ENCODE measurements at places on chromosomes 7 and 10.

GRCh38 chr10:61963669-61964058 lies 62.2 kb downstream of the ARID5B start:
- DNase-seq: no peak

GRCh38 chr7:158318511-158318913 lies 269.1 kb downstream of the PTPRN2 start:
- DNase-seq: no peak

DNA sequence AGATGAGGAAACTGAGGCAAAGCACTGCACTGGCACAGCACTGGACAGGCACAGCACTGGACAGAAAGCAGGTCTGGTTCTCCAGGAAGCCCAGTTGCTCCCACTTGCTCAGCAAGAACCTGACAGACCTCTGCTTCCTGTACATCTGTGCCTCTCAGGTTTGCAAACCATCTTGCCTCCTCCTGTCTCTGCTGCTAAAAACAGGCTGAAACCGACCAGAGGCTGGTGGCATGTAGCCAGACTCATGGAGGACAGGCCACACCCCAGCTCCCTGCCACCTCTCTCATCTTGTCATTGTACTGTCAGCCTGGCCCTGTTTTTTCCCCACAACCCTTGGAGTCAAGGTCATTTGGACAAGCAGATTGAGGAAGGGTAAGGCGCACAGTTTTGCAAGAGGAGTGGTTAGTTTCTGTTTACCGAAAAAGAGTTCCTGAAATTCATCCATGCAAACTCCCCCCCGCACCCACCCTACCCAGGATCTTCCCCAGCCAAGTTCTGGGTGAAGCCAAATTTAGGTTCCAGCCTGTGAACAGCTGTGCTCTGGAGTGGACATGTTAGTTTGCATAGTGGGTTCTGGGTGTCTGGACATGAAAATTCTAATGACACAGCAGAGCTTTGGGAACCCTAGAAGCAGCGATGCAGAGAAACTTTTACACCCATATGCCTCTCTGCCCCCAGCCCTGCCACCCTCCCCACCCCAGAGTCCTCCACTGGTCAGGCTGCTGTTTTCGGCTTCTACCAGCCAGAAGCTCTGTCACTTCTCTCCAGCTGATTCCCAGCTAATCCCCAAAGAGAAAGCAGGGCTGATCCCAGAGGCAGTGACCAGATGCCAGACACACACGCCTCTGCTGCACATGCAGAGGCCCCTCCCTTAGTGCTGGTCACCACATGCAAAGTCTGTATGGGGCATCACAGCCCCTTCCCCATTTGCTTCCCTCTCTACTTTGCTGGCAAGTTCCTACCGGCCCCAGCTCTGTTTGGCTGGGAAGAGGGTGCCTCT lies 8.5 kb upstream of the C10orf105 start:
- DNase-seq: peak; percentile 89

GRCh38 chr7:99139036-99139435 lies 4.9 kb downstream of the SMURF1 start:
- DNase-seq: no peak

DNA sequence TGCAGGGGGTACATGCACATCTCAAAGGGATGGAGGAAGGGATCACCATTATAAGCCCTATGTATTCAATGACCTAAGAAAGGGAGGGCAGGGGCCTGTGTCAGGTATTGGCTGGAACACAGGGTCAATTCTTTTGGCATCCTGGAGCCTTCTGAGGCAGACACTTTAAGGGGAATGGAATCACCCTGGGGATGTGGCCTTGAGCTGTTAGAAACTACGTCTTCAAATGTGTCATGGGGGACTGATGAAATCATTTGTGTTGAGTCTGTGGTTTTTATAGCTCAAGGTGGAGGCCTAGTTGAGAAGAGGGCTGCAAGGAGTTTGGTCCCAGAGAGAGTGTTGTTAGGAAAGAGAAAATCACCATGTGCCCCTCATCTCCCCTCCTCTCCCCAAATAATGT lies 206.1 kb upstream of the CELF2 start:
- DNase-seq: no peak

DNA sequence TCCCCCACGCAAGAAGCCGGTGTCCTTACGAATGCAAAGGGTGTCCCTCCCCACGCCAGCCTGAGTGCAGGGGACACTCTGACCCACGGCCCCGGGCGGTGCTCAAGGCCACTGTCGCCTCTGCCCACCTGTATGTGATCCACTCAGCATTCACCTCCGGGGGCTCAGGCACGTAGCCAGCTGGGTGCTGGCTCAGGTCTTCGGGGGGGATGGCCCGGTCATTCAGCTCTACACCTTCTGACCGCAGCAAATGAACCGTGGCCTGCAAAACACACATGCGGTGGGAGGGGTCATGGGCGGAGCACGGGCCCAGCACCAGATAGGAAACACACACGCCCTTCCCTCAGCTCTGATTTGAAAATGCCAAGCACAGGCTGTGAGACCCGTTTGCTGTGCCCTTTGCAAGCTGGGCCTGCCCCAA lies 25.9 kb downstream of the CFAP46 start:
- no peak for DNase-seq

- DNase-seq: no peak
Observed at GRCh38 chr10:88067737-88068136, 204.3 kb downstream of the PTEN start.

DNA sequence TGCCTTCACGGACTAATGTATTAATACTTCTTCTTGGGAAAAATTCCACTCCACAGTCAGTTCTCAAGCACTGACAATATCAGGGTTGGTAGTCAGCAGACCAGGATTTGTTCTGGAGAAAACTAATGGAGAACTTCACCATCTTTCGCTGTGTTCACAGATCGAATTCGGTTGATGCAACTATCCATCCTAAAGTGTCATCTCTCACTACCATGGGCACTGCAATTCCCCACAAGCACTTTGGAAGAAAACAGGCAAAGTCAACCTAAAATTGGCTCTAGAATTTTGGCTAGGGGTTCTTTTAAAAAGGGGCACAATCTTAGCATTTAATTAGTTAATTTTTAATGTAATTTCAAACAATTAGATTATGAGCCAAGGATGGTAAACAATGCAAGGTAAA lies 164.4 kb downstream of the HGF start:
- no peak for DNase-seq

DNA sequence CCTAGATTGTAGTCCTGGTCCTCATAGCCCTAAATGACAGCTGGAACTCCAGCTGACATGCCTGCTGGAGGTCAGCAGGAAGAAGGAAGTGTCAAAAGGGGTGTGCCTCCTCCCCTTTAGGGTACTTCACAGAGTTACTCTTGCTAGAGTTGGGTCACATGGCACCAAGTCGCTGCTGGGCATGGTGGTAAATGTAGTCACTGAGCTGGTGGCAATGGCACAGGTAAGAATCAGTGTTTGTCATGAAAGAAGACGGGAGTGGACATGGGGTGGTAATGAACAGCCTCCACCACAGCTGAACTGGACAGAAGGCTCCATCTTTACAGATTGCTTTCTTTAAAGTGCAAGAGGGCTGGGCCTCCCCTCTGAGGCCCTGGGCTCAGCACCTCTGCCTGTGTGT lies 122.3 kb downstream of the ACTR3B start:
- no peak for DNase-seq

- DNase-seq: no peak
Observed at GRCh38 chr10:100693821-100694220, 51.6 kb upstream of the PAX2 start.

GRCh38 chr7:18154726-18155125 lies 127.1 kb upstream of the PRPS1L1 start:
- no peak for DNase-seq

DNA sequence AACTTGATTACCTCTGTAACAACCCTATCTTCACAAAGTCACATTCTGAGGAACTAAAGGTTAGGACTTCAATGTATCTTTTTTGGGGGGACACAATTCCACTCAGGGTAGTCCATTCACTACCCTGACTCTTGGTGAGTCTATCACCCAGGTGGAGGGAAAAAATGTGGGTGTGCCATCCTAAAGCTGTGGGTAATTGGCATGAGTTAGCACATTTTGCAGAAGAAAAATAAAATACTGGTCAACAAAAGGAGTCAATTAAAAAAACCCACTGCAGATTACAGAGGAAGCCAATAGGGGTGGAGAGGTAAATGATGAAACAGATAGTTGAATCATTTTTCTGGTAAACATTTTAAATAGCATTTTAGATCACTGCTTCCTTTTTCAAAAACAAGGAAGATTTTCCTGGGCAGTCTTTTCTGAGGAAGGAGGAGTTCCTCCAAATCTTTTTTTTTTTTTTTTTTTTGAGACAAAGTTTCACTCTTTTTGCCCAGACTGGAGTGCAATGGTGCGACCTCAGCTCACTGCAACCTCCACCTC lies 5.1 kb upstream of the BLVRA start:
- DNase-seq: no peak

DNA sequence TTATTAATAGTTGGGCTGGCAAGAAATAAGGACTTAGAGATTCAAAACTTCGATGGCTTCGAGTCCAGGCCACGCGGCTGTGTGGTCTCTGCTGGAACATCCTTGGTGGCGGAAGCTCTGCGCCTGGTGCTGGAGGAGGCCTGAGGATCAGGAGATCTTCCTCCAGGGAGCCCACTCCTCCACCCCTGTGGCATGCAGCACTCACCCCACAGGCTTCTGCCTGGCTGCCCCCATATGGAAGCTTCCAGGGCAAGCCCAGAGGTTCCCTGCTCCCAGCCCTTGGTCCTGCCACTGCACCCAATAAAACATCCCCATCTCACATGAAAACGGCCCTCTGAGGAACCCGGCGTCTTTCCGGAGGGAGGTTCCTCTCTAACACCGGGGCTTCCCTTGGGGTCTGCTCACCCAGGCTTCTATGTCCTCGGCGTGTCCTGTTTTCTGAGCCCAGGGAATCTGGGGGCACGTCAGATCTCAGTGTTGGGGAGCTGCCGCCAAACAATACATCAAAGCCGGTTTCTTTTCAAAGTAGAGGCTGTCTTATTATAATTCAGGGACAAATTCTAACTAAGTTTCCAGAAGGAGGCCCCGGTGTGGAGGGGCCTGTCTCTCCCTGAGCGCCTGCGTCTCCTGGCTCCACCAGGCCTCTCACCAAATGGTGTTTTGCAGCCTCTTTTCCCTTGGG lies 32.4 kb downstream of the CALML3 start:
- DNase-seq: no peak

GRCh38 chr7:21942955-21943354 lies 2.7 kb downstream of the CDCA7L start:
- no peak for DNase-seq

DNA sequence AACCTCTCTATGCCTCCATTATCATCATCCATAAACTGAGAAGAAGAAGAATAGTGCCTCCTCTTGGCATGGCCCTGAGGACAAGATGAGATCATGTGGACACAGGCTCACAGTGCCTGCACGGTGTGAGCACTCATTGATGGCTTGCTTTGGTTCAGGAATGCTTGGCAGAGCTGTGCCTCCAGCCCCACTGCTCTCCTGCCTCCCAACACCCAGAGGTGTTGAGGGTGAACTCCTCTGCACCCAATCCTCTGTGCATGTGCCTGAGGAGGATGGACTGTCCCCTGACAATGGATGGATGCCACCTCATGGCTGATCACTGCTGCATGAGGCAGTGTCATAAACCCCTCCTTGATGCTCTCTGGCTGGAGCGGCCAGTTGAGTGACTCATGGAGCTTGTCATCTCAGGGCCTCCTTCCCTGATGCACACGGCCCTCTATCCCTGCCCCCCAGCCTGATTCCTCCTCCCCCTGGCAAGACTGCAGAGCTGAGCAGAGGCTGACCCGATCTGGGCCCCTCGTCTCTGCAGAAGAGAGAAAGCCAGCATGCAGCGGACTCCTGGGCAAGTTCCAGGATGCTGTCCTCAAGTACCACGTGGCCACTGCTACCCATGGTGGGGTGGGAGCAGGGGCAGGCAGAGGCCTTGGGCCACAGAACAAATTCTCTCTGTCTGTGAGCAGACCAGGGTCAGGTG lies 136.3 kb downstream of the KCNMA1 start:
- DNase-seq: peak; percentile 31

DNA sequence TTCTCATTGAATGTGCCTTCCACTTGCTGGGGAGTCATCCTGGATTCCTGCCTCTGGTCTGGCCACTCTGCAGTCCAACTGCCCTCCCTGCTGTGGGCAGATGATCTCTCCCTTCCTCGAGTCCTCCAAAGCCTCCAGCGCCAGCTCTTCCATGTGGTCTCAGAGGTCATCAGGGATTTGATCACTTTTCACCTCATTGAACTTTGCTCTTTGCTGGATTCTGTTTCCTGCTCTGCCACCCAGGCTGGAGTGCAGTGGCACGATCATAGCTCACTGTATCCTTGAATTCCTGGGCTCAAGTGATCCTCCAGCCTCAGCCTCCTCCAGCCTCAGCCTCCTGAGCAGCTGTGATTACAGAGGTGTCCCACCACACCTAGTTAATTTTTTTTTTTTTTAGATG lies 22.1 kb upstream of the TBXAS1 start:
- DNase-seq: no peak

- peak; percentile 85 for DNase-seq
Observed at GRCh38 chr10:102835007-102835482, 2.2 kb downstream of the CYP17A1 start.

GRCh38 chr10:106819490-106819889 lies 345.0 kb downstream of the SORCS1 start:
- DNase-seq: no peak

- peak; percentile 61 for DNase-seq
Observed at GRCh38 chr7:157412021-157412443, 75.2 kb downstream of the DNAJB6 start.

- DNase-seq: no peak
Observed at GRCh38 chr10:115657161-115657860, 564.1 kb downstream of the ATRNL1 start.

GRCh38 chr10:127100983-127101615 lies 95.3 kb downstream of the INSYN2A start:
- no peak for DNase-seq

DNA sequence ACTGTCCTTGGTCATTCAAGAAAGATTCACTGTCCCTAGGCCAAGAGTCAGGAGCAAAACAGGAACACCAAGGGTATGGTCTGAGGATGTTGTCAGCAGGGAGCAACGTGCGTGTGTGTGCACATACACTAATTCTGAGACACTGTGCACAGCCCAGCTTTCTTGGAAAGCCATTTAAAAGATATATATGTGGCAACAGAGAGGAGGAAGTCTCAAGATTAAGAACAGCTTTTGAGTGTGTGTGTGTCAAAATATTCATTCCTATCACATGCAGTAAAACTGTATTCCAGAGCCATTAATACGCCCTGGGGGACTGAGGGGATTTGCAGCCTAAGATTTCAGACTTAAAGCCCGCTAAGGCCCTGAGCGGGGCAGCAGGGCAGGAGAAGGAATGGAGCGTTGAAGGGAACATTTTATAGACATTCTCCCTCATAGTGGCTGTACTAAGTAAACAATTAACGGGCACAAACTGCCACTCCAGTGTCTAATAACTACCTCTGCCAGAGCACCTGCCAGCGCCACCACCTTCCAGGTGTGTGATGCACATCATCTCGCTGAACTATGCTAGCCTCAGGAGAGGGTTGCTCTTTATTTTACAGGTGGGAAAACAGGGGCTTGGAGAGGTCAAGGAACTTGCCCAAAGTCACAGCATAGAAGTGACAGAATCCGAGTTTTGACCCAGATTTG lies 2.0 kb downstream of the NOD1 start:
- DNase-seq: no peak
